ENCODE measurements at places on chromosomes 6 and 20. TPM values are rescaled to one million over a fixed set of nuclear protein-coding genes. Genes with fewer than 3 reads are reported as not detected.

CTAGE9 gene
- not detected for total RNA-seq

KCNK5 gene
- under 0.01 TPM for total RNA-seq

SOX18 gene
- 0.12 TPM for total RNA-seq

BTN1A1 gene
- total RNA-seq = not detected

RIPK1 gene
- 23.2 TPM for total RNA-seq

LAMP5 gene
- total RNA-seq = under 0.01 TPM

FOXF2 gene
- total RNA-seq = 0.25 TPM

MPIG6B gene
- total RNA-seq = not detected

SIRPD gene
- not detected for total RNA-seq

ZNF322 gene
- total RNA-seq = 15.5 TPM

RRP36 gene
- 81.2 TPM for total RNA-seq

HLA-DRB1 gene
- total RNA-seq = not detected

BEND3 gene
- total RNA-seq = 2.2 TPM

DPPA5 gene
- not detected for total RNA-seq

RIN2 gene
- 58.7 TPM for total RNA-seq

GSTA4 gene
- total RNA-seq = 31.0 TPM

DOK5 gene
- 14.6 TPM for total RNA-seq

WFDC10B gene
- total RNA-seq = not detected

TMEM74B gene
- total RNA-seq = not detected

SLC22A16 gene
- not detected for total RNA-seq

ECT2L gene
- not detected for total RNA-seq

CRIP3 gene
- total RNA-seq = not detected

CDS2 gene
- total RNA-seq = 44.0 TPM

HTR1E gene
- under 0.01 TPM for total RNA-seq

SNAP25 gene
- total RNA-seq = 0.44 TPM

ROS1 gene
- total RNA-seq = 2.0 TPM

EDN1 gene
- 1.3 TPM for total RNA-seq

VPS16 gene
- 68.6 TPM for total RNA-seq

ERVFRD-1 gene
- total RNA-seq = 0.12 TPM

ADAM33 gene
- total RNA-seq = 57.5 TPM

PSMG4 gene
- total RNA-seq = 36.2 TPM

TMEM217 gene
- 1.6 TPM for total RNA-seq

TFAP2C gene
- 9.5 TPM for total RNA-seq

PTCRA gene
- total RNA-seq = not detected

RBPJL gene
- not detected for total RNA-seq

All from uterine smooth muscle cell (primary cell).